ENCODE measurements at places on chromosomes 12 and 14.

GRCh38 chr12:42892702-42893551 lies 303.4 kb upstream of the PRICKLE1 start:
- no peak for DNase-seq

DNA sequence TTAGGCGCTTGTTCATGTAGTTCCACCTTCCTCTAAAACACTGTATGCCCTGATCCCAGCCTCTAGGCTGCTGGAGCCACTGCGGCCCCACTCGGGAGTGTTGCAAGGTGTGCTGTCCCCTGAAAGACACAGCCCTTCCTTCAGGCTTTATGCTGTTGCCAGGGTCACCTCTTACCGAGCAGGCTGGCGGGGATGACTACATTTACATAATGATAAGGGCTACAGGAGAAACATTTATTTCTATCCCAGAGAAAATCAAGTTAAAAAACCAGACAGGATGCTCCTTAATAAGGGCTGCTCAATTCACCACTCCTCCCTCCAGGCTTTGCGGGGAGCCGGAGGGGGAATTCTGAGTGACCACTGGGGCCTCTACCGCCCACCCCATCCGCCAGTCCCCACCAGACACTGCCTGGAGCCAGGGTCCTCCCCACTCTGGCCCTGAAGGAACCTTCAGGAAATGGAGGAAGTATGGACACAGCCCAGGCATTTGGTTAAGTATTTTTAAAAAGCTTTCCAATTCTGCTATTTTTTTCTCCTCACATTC lies 200.6 kb downstream of the TTC7B start:
- DNase-seq: no peak

DNA sequence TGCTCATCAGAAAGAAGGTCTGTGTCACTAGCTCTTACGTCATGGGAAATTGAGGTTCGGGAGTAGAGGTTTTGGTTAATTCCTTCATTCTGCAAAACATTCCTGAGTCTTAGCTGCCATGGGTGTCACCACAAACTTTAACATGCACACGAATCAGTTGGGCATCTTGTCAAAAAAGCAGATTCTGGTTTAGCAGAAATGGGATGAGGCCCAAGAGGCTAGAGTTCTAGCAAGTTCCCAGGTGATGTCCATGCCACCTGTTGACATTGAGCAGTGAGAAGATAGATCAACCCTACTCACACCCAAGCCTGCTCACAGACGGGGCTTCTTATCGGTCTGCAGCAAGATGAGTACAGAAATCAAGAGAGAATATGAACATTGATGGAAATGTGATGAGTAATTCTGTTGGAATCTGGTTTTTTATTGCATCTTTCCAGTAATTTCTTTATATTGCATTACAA lies 11.7 kb upstream of the RIN3 start:
- peak; percentile 1 for DNase-seq

DNA sequence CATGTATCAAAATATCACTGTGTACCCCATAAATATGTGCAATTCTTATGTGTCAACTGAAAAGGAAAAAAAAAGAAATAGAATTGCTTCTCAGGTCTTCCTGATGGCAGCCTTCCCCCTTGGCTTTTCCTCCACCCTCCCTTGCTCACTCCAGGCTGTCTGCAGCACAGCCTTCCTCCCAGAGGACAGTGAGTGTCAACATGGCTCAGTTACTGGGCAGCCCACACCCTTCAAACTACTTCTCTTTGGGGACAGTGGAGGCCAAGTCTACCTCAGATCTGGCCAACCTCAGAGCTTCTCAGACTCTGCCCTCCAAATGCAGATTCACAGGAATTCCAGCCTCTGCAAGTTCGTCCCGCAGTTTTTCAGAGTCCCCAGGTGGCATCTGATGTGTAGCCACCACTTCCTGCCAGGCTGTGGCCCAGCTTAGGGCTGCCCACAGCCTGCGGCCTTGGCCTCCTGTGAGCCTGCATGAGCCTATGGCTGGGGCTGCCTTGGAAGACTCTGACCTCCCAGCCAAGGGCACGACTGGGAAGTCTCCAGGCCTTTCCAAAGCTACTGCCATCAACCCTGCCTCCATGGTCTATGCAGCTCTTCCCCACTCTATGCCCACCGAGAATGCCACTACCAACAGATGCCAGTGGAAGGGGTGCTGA lies 148.0 kb upstream of the PWP1 start:
- no peak for DNase-seq

DNA sequence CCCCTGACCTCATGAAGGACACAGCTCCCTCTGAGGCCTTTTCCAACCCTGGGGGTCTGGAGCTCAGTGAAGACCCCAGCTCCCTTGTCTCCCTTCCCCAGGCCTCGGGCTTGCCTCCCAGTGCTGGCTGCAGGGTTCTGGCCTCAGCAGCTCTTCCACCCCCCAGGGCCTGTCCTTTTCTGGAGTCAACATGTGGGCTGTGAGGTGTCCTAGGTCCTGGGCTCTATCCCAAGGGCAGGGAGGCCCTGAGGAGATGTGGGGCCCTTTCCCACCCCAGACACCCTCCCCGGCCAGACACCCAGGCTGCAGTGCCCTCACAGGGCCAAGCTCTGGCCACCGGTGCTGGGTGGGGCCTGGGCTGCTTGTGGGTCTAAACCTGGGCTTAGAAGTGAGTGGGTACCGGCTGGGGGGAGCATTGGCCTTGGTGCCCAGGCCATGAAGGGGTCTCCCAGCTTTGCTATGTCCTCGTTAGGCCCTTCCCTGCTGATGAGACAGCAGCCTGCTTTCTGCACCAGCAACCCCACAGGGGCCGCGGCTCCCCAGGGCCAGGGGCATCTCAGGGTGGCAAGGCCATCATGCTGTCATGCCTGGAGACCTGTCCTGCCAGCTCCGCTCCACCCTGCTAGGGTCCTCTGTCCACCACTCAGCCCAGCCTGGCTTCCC lies 2.7 kb upstream of the CRIP2 start:
- DNase-seq: no peak

GRCh38 chr12:68772714-68773113 lies 26.7 kb downstream of the SLC35E3 start:
- no peak for DNase-seq

- DNase-seq: no peak
Measured at GRCh38 chr14:33460164-33460563, 490.7 kb downstream of the EGLN3 start.

DNA sequence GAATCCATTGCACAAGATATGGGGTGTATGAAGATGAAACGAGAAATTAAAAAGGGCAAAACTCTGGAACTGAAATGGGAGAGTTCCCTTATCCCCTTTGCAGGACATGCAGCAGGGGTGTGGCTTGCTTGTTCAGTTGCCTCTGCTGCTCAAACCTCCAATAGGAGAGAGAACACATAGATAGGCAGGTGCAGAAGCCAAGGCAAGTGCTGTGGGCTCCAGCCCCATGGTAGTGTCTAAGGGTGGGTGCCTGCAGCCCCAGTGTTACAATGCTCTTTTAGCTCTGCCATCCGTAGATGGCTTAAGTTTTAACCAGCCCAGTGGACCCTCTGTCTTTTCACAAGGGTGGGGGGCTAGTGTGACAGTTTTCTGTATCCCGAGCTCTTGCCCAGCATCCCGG lies 69.7 kb downstream of the CMAS start:
- DNase-seq: no peak

GRCh38 chr12:130920119-130920703 lies 33.5 kb upstream of the ADGRD1 start:
- no peak for DNase-seq
